ENCODE measurements at places on chromosomes 7 and 10.

DNA sequence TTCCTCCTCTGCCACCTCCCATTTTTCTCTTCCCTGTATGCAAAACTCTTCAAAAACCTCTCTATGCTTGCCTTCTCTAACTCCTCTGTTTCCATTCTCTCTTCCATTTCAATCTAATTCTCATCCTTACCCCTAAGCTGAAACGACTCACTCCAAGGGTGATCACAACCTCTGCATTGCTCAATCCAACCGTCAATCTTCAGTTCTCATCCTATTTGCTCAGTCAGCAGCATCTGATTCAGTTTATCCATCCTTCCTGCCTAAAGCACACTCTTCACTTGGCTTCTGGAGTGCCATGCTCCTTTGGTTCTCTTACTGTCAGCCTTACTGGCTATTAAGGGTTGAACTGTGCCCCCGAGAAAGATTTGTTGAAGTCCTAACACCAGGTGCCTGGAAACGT lies 163.5 kb upstream of the NEBL start:
- DNase-seq, result no peak

DNA sequence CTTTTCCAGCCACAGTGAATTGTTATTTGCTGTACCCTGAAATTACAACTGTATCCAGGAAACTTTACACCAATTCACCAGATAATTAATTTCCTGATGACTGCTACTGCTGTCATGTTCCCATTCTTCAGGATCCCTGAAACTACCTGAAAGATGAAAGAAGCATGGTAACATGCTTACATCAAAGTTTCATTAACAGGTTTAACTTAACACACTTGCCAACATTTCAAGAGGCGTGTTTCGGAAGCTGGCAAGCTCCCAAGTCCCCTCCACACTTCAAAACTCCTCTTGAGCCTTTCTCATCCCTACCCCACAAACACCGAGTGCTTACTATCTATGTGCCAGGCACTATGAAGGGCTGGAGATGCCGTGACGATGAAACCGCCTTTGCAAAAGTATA lies 88.6 kb downstream of the MPP7 start:
- no peak for DNase-seq

DNA sequence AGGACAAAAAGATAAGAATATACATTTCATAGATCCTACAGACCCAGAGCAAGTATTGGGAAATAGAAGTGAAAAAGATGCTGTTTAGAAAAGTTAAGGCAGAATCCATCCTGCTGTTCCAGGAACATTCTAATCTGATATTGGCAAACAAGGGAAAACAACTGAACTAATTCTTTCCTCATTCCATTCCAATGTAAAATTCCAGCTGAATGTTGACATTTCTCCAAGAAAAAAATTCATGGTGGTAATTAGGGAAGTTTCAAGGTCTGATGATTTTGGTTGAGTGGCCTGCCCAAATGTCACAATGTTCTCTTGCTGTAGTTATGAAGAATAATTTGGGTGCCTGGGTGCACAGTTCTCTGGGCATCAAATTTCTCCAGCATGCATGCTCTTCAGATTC lies 15.2 kb downstream of the PIP start:
- no peak for DNase-seq

DNA sequence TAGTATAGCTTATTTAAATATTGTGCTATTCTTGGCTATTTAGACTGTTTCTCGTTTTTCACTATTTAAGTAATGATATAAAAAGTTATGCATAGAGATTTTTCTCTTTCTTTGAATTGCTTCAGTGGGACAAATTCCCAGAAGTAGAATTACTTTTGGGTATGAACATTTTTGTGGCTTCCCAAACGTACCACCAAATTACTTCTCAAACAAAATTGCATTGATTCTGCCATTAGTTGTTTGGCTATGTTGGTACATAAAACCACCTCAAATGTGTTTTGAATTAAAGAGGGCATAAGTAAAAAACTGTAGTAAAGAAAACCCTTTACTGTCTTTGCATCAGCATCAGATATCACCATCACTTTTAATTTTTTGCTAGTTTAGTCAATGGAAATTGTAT lies 31.0 kb downstream of the AKR1B1 start:
- no peak for DNase-seq

DNA sequence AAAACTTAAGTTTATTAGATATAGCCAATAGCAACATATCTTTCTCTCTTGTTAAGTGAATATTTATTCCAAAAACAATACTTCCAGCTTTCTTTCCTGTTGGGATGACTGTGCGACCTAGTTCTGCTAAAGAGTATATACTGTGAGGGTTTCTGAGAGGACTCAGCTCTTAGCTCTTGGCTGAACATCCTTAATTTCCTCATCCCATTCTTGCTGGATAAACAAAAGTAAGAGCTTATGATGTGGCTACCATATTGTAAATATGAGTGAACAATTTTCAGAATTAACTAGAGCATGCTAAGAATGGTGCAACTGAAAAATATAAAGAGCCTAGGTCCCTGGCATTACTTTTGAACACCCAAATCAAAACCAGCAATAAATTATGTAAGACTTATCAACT lies 279.5 kb upstream of the GNAI1 start:
- no peak for DNase-seq

- DNase-seq, result no peak
Measured at GRCh38 chr10:132725202-132725601, 60.7 kb downstream of the NKX6-2 start.

GRCh38 chr7:137986252-137987017 lies 15.5 kb downstream of the CREB3L2 start:
- DNase-seq, result no peak

DNA sequence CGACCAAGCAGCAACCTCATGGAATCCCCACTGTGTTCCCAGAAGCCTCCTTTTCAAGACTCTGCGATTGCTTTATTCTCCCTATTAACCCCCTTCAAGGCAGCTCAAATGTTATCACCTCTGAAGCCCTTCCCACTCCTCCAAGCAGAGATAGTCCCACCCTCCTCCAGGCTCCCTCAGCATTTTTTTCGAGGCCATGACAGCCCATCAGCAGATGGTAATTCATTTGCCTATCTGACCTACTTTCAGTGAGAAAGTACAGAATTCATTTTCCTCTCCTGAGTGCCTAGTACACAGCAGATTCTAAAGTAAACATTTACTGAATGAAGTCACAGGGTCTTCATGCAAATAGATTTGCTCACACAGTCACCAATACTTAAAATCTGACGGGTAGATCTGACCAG lies 47.8 kb downstream of the HERPUD2 start:
- peak; percentile 8 for DNase-seq

GRCh38 chr10:124291001-124291701 lies 127.6 kb downstream of the OAT start:
- DNase-seq, result no peak

GRCh38 chr10:133253361-133253955 lies 15.8 kb downstream of the VENTX start:
- DNase-seq, result no peak

GRCh38 chr10:92432596-92432995 lies 141.3 kb downstream of the IDE start:
- no peak for DNase-seq

DNA sequence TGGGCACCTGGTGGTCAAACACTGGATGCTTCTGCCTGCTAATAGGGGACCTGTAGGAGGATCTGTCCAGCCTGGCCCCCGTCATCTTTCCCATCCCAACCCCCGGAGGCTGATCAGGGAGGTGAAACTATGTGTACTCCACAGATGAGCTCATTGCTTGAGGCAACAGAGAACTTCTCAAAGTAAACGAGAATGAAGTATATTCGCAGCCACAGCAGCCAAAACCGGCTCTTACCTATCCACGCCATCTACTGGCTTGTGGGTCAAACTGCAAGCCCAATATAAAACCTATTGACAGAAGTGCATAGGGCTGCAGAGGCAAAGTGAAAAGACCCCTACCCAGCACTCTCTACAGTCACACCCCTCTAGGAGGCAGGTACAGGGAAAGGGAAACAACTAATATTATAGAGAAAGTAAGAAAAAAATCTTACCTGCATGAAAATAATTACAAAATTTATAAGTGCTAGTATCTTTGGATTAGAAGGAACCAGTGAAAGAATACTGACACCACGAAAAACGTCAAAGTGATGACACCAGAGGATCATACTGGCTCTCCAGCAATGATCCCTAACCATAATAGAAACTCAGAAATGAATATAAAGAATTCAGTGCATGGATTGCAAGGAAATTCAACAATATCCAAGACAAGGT lies 973.5 kb downstream of the ANKRD7 start:
- peak; percentile 59 for DNase-seq

DNA sequence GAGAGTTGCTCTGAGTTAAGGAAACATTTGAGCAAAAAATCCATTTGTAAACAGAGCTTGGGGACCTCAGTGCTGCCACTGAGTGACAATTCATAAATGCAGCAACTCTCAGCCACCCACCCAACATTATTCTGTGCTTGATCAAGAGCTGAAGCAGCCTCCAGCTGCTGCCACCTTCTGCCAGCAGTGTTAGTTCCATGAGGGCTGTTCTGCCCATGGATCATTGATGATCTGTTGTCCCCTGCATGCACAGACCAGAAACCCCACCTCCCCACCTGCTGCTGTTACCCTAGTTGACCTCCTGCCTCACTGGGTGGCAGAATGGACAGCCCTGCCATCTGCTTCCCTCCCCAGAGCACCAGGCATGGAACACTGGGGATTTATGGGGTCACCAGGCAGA lies 305.4 kb downstream of the KCNMA1 start:
- DNase-seq, result peak; percentile 97

GRCh38 chr10:83542774-83543411 lies 596.4 kb upstream of the GHITM start:
- DNase-seq, result no peak

DNA sequence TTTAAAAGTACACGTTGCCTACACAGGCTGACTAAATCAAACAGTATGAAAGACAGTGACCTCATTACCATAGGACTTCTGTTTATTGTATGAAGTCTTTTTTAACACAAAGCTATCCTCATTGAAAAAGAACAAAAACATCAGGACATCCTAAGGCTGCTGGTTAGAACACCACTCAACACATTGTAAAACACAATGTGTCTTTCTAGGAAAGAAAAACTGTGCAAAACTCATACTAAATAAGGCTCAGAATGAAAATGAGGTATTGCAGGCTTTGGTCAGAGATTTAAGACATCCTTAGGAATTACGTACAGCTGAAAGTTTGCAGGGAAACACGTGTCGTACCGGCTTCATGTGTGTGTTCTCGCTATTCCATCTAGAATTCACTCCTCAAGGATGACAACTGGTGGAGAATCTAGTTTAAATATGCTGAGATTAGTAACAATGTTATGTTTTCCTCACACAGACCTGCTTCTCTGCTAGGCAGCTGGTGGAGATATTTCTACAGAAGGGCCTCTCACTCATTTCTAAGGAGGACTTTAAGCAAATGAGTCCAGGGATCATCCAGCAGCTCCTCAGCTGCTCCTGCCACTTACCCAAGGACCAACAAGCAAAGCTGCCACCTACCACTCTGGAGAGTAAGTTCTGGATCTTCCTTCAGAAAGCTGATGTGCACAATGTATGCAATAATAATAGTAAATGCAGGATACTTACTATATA lies 29.3 kb downstream of the SLC39A12 start:
- no peak for DNase-seq

- DNase-seq, result peak; percentile 14
Measured at GRCh38 chr10:119859420-119860258, 13.0 kb downstream of the MCMBP start.

- DNase-seq, result no peak
Measured at GRCh38 chr10:73979809-73980433, 18.0 kb upstream of the VCL start.

DNA sequence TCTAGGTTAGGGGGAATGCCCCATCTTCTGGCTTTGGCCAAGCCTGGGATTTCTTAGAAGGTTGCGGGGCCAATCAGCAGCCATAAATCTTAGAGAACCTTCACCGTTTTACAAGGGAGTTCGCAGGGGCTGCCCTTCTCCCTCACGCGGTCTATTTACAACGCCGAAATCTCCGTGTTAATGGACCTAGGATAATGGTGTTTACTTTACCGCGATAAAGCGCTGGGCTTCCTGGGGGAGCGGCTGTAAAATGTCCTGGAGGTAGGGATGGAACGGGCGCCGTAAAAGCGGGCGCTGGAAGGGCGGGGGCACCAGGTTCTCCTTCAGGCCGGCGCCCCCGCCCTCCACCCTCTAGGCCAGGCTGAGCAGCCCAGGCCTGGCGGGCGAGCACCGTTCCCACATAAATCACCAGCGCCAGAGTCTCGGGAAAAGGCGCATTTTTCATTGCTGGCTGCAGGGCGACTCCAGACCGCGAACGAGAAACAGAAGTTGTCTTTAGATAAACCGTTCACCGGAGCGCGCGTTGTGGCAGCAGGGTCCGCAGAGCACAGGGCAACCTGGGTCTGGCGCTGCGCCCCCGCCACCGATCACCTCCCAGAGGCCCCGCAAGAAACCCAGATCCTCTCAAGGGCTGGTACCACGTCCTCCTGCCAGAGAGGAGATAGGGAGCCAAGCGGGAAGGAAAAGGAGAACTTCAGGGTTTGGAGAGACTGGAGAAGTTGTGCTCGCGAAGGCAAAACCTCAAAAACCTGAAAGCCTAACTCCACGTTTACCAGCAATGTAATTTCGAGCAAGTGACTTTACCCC lies 12.5 kb upstream of the NKX2-3 start:
- no peak for DNase-seq

GRCh38 chr7:141675436-141676215 lies 26.3 kb downstream of the DENND11 start:
- DNase-seq, result no peak

DNA sequence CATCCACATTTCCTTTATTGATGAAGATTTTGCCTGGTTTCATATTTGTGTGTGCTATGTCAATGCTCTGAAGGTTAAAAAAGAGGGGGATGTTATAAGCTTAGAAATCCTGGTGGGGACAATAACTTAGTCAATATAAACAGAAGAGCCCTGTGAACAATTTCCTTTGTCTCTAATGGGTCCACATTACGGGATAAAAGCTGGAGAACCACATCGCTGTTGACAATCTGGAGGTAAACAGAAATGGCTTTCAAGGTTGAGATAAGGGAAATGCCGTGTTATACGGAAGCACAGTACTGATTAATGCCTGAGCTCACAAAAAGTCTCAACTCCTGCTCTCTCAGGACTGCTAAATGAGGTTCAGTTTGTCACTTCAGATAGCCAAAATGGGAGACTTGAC lies 16.8 kb downstream of the ASAH2 start:
- no peak for DNase-seq

DNA sequence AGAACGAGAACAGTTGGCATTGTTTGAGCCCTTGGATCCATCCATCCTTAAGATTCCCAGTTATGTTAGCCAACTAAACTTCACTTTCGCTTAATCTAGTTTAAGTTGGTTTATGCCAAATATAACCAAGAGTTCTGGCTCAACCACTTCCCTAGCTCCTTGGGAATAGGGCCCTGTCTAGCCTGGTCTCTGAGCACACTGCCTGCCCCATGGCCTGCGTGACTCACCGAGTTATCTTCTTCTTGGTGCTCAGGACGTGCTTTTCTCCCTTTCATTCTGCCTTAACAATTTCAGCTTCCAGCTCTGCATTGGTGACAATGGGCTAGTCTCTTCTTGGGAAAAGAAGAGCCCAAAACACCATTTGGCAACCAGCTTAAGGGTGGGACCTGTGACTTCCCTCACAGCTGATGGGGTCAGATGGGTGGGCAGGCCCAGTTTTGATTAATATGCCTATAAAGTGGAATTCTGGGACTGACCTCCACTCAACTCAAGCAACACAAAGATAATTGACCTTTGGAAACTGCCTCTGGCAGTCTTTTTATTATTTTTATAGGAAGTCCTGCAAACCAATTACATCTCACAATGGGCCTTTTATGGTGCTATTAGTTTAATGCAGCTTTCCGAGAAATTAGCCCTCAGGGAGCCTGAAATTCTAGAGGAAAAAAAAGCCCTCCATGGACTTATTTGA lies 126.4 kb downstream of the CFAP58 start:
- DNase-seq, result no peak
